ENCODE measurements at places on chromosomes 7 and 10.

GRCh38 chr7:88361357-88361756, 54.7 kb upstream of the STEAP4 start:
- no peak for DNase-seq

- DNase-seq = no peak
These were observed 56.3 kb downstream of the MICALL2 start for GRCh38 chr7:1402791-1403637.

DNA sequence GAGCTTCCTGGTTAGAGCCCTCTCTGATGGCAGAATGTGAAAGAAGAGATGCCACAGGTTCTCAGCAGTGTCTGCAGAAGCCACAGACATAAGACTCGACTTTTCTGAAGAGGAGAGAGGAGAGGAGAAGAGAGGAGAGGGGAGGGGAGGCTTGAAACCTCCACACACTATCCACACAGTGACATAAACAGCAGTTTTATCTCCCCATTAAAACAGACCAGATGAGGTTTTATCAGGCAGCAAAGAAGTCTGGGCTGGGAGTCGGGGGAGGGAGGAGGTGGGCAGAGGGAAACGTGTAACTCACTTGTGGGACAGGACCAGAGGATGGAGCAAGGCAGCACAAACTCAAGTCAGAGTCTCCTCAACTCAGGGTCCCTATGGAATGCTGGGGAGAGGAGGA, 76.5 kb downstream of the XPNPEP1 start:
- DNase-seq = no peak

DNA sequence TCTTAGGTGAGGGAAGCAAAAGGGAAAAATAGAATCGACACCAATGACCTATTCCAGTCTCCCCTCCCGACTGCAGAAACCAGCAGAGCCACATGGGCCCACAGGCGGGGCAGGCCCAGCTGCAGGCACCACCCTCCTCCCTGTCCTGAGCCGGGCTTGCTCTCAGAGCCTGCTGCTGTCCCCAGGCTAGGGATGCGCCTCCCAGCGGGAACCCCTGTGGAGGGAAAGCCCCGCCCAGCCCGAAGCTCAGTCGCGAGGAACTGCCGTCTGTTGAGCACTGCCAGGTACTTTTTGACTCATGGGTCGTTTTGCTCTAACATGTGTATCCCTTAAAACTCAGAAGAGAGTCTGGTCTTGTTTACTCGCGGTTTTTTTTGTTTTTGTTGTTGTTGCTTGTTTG, 124.5 kb upstream of the RET start:
- no peak for DNase-seq

DNA sequence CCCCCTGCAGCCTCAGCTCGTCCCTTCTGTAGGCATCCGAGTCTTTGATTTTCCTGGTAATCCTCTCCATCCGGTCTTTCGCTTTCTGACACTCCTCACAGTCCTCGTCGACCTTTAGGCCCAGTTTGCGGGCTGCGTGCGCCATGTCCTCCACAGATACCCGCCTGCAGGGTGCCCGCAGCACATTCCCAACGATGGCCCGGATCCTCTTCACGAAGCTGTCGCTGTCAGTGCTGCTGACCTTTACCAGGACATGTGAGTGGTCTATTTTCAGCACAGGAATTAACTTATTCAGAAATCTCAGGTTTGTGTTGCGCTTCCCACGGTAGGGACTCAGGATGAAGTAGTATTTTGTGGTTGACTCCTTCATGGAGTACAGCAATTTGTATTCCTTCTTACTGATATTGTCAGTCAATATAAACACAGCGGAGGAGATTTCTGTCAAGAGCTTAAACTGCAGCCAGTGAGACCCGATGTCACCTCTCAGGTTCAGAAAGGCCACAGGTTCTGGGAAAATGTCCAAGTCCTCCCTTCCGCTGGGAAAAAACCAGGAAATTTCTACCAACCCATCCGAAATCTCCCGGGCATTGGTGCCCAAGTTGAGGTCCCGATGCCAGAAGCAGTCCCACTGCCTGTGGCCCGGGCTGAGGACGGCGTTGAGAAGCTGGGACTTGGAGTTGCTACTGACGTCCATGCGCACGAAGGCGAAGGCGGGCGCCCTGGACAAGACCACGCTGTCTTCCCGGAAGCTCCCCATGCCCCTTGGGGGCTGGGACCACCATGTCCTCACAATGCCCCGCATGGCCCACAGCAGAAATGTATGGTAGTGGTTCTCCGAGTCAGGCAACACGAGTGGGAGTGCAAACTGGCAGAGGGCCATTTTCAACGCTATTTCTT, 8.9 kb upstream of the MRPS24 start:
- no peak for DNase-seq

DNA sequence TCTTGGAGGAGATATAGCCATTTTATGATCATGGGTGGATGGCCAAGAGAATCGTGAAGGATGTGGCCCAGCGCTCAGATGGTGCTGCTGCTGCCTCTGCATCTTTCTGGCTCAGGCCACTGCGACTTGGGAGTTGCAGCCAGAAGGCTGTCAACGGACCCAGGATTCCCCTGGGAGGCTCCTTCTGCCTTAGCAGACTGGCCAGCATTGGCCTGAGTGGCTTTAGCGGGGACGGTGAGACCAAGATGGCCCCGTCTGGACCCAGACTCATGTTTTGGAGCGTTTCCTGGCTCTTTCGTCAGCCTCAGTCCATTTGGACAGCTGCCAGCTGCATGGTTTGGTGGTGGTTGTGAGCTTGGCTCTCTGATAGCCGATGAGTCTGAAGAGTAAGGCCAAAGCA, 97.2 kb downstream of the GALNT17 start:
- no peak for DNase-seq

DNA sequence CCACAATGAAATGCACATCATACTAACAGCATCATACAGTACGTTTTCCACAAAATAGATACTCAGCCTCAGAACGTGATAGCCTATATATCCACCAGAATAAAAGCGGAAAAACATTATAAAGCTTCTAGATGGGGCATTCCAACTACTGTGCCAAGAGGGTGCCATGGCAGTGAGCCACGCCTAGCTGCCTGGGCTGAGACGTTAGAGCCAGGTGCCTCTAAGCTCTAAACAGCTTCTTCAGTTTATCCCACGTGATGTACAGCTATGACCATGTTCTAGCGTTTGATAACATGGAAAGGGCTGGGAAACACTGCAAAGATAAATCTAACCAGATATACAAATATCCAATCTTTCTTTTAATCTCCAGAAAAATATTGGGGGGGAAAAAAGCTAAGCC, 17.8 kb downstream of the USP6NL start:
- DNase-seq = no peak

GRCh38 chr10:30836406-30836805, 195.3 kb downstream of the ZNF438 start:
- no peak for DNase-seq

GRCh38 chr10:13953371-13953770, 366.6 kb downstream of the PRPF18 start:
- DNase-seq = no peak

DNA sequence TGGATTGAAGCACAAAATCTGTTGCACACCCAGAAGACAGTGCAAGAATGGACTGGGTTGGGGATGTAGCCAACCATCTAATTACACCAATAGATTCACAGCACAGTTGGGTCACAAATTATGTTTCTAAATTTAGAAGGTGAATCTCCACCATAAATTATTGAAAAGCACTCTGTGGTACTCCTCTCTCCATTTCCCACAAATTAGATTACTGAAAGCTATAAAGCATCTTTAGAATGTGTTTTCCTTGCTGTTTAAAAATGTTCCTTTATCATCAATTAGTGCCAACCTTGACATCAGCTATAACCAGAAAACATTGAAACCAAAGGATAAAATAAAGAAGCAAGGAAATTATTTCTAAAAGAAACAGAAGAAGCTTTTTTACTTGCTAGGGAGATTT, 39.9 kb upstream of the HDAC9 start:
- DNase-seq = no peak
